Mesendoderm (in vitro differentiated cells): ENCODE measurements at places on chromosomes 12 and 14.

GRCh38 chr12:113135178-113136127 lies at the start of gene RASAL1:
Gene RASAL1, minus strand, starts transcription at chr12:113135761. Its CDS starts 299 bp downstream, at chr12:113135462.
- DNase-seq, result peak; percentile 86

DNA sequence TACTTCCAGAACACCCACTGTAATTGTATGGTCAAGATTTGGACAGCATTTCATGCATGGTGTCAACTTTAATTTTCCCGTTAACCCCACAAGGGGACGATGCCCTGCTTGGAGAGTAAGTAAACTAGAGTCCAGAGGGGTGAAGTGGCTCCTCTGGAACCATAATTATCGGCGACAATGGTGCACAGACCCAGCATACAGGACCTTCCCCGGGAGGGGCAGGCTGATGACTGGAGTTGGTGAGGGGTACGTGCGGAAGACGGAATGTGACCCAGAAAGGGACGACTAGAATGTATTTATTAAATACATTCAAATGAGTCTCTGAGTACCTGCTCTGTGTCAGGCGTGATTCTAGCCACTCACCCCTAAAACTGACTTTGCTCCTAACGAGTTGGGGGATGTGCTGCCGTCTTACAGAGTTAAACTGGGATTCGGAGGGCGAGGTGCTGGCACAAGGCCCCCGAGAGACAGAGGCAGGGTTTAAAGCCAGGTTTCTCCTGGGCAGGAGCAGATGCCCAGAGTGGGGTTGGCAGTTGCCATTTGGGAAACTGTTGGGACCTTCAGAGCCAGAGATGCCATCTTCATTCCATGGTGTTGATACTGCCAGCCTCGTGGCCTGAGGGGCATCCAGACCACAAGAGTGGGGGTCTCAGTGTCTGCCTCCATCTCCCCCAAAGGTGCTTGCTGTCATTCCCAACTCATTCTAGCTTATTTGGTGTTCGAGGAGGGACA lies 10.9 kb downstream of the RTL1 start:
- no peak for DNase-seq

DNA sequence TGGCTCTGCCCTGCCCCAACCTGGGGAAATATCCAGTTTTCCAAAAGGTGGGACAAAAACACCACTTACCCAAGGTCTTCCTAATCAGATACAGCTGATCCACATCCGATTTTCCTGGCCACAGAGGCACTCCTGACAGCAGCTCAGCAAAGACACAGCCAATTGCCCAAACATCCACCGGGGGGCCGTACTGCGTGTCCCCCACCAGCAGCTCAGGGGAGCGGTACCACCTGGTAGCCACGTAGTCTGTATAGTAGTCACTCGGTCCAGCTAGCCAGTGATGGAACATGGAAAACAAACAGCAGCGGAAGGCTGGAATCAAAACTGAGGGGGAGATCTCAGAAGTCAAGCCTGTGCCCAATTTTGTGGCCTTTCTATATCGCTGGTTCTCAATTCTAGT lies 28.8 kb downstream of the DMAC2L start:
- DNase-seq, result peak; percentile 33

DNA sequence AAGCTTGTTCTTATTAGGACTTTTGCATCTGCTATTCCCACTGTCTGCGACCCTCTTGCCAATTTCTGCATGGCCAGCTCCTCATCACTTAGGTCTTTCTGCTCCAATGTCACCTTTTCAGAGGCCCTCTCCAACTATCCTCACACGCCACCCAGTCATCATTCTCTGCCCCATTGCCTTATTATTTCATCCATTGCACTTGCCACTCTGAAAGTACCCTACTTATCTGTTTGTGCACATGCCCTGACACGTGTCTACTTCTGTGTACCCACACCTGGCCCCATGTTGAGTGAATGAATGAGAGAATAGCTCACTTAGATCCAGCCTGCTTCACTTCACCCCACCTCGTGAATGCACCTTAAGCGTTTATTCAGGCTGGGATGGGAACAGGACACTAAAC lies 218.7 kb upstream of the TBX3 start:
- no peak for DNase-seq

- DNase-seq, result no peak
Measured at GRCh38 chr14:94571395-94571794, 9.8 kb upstream of the SERPINA5 start.

GRCh38 chr14:87805315-87805723 lies 187.7 kb downstream of the GALC start:
- peak; percentile 74 for DNase-seq

- DNase-seq, result peak; percentile 72
Measured at GRCh38 chr14:34014936-34015335, 64.1 kb upstream of the EGLN3 start.

GRCh38 chr12:45572114-45572513 lies 157.4 kb upstream of the ARID2 start:
- no peak for DNase-seq
